Right atrium auricular region (tissue), 2 donors: ENCODE measurements at places on chromosomes 2 and 18. TPM values are rescaled to one million over a fixed set of nuclear protein-coding genes. Genes with fewer than 3 reads are reported as not detected.

- no peak for DNase-seq
- H3K36me3 ChIP-seq, result no peaks in the 10 kb centered on the region
- no peak overlapping the region for H3K27ac ChIP-seq
- no peak overlapping the region for H3K4me3 ChIP-seq
- peaks cover 3% of the 10 kb centered on the region for H3K4me1 ChIP-seq
Measured at GRCh38 chr18:51107082-51107481, 77.1 kb downstream of the SMAD4 start.

DNA sequence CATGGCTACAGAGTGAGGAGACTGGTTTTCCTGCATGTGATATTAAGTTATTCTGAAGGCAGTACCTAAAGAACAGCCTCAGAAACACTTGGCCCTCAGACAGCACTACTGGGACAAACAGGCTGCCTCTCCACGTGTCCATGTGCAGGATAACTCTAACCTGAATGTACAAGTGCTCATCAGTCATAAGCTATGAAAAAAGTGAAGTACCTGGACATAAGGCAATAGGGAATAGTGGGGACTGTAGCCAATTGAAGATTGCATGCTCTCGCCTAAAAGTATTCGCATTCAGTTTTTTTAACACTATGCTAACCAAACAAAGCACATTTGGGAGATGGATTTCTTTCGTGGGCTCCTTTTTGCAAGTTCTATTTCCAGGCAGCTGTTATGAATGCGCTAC, 33.0 kb downstream of the SLC14A1 start:
- H3K4me3 ChIP-seq, result no peak overlapping the region
- H3K4me1 ChIP-seq, result peaks cover 25% of the 10 kb centered on the region
- H3K36me3 ChIP-seq, result no peaks in the 10 kb centered on the region
- H3K27me3 ChIP-seq, result no peaks in the 10 kb centered on the region
- no peak overlapping the region for H3K27ac ChIP-seq
- DNase-seq, result no peak

DNA sequence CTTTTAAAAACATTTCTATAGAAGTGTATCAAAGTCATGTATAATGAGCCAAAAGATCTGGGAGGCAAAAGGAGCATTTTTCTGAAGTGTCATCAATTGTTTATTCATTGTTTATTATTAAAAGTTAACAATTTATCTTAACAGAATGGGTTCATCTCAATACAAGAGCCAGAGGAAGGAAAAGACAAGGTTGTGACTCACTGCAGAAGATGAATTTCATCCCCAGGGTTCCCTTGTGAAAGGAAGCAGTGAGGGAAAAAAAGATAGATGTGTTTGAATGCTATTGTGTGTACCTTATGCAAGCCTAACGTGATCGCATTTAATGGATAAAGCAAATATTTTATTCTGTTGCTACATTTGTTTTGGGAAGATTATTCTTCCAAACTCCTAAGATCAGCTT, 286.3 kb downstream of the PIEZO2 start:
- no peaks in the 10 kb centered on the region for H3K27me3 ChIP-seq
- no peaks in the 10 kb centered on the region for H3K4me1 ChIP-seq

DNA sequence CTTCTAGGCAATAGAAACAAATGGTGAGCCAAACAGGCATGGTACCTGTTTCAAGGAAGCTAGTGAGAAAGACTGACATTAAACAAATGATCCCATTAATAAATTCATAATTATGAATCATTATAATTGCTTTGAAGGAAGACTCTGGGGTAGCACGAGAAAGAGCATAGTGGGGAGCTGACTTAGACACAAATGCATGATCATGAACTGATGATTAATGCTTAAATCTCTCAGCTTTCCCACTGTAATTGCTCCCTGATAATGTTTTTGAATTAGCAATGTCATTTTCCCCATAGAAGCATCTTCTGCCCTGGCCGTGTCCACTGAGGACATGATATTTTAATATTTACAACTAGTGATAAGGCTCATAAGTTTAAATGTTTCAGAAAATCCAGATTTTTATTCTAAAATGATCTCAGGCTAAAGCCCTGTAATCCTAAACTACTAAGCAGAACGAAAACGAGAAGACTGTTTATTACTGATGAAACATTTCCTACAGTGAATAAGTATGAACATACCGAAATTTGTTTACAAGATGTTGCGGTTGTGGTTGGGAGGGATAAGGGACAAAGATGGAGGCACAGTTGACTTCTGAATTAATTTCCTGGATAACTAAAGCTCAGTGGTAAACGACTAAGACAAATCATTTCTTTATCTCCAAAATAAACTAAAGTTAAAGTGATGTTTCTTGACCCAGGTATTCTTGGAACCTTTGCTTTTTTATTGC, 47.3 kb upstream of the TACR1 start:
- no peak for DNase-seq
- H3K36me3 ChIP-seq, result no peaks in the 10 kb centered on the region
- no peak overlapping the region for H3K4me3 ChIP-seq
- H3K4me1 ChIP-seq, result no peaks in the 10 kb centered on the region

GRCh38 chr18:76373297-76373696, 121.7 kb downstream of the ZNF516 start:
- no peak for DNase-seq
- H3K27ac ChIP-seq, result no peak overlapping the region
- no peaks in the 10 kb centered on the region for H3K27me3 ChIP-seq
- H3K36me3 ChIP-seq, result peaks cover 24% of the 10 kb centered on the region
- H3K4me3 ChIP-seq, result no peak overlapping the region

DNA sequence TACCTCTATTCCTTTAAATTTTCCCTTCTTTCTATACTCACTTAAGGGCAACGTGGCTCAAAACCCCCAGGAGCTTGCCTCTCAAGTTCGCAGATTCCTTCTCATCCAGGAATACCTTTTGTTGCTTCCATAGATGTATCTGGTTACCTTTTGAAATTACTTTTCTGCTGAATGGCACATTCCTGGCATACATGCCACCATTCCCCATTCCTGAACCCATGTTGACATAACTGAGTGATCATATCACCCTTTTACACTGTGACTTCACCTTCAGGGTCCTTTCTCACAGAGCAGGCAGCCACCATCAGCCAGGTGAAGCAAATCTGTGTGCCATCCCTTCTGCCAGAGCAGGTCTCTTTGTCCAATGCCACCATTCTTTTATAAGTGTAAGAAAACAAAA, 615.8 kb downstream of the ARHGAP15 start:
- no peaks in the 10 kb centered on the region for H3K27me3 ChIP-seq
- no peak for DNase-seq
- H3K27ac ChIP-seq, result no peak overlapping the region
- H3K4me3 ChIP-seq, result no peak overlapping the region
- H3K36me3 ChIP-seq, result no peaks in the 10 kb centered on the region

- no peak for DNase-seq
- no peak overlapping the region for H3K27ac ChIP-seq
- peaks cover 7% of the 10 kb centered on the region for H3K4me1 ChIP-seq
- H3K4me3 ChIP-seq, result no peak overlapping the region
- no peaks in the 10 kb centered on the region for H3K27me3 ChIP-seq
- H3K36me3 ChIP-seq, result peaks cover 21% of the 10 kb centered on the region
Measured at GRCh38 chr2:71347517-71347916, 15.9 kb downstream of the ZNF638 start.

GRCh38 chr2:191500884-191501560, 176.9 kb upstream of the NABP1 start:
- H3K4me3 ChIP-seq, result no peak overlapping the region
- no peaks in the 10 kb centered on the region for H3K4me1 ChIP-seq

DNA sequence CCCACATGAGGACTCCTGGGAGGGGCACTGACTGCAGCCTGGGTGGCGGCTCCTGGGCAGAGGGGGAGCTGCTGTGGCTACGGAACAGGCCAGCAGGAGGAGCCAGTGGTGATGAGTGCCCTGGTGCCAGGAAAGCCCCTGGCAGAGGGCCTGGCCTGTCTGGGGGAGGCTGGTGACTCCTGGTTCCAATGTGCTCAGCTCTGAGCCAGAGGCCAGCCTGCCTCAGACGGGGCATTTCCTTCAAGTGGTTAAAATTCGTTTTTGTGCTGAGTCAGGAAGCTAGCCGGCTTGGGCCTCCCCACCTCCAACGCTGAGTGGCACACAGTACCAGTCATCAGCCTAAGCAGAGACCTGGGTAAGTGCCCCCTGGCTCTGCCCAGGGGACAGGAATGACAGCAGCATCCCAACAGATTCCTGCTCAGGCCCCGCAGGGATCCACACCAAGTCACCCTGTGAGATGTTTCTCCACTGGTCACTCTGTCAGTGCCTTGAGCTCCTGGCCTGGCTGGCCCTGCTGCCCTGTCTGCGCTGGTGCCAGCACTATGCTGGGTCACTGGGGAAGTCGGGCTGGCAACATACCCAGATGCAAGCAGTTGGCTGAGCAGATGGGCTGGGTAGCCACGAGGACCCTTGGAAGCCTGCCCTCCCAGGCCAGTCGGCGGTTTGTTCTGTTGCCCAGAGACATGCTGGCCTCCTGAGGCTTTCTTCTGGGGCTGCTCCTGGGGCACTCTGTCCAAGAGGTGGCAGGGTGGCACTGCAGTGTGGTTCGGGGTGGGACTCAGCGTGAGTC, 7.1 kb upstream of the KLF11 start:
- H3K36me3 ChIP-seq, result no peaks in the 10 kb centered on the region
- peak overlapping the region; percentile 84 for H3K27ac ChIP-seq
- no peak overlapping the region for H3K4me3 ChIP-seq
- H3K4me1 ChIP-seq, result peaks cover 56% of the 10 kb centered on the region
- no peaks in the 10 kb centered on the region for H3K27me3 ChIP-seq

DNA sequence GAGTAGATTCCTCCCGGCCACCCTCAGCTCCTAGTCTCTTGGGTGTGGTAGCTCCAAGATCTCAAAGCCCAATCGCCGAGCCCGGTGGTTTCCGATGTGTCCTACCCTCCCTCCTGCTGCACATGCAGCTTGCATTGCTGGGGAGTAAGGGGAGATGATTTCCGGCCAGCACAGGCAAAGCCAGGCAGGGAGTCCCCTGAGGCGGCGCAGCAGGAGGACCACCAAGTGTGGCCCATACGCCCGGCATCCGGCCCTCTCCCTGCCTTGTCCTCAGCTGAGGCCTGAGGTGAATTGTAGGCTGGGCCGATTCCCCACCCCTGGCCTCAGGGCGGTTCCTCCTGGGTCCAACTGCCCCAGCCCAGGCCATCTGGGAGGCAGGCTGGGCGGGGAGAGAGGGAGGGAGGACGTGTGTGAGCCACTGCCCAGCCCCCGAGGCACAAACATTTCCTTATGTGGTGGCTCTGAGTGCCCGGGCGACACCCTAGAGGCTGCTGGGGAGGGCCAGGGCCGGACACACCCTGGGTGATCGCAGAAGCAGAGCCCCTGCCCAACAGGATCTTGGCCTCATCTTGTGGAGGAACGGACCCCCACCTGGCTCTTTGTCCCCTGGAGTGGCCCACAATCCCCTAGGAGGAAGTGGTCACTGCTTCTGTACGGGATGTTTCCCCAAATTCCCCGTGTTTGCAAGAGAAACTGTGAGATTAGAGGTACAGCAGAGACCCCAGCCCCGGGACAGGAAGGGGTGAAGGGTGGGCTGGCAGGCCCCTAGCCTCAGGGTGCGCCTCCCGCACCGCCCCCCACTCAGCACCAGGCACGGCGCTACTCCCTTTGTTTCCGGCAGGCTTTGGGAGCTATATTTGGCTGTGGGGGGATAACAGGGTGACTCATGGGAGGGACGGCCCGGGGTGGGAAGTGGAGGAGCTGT, 41.9 kb upstream of the PTMA start:
- no peaks in the 10 kb centered on the region for H3K36me3 ChIP-seq
- peak overlapping the region; percentile 47 for H3K4me3 ChIP-seq
- no peaks in the 10 kb centered on the region for H3K27me3 ChIP-seq
- DNase-seq, result peak; percentile 95

DNA sequence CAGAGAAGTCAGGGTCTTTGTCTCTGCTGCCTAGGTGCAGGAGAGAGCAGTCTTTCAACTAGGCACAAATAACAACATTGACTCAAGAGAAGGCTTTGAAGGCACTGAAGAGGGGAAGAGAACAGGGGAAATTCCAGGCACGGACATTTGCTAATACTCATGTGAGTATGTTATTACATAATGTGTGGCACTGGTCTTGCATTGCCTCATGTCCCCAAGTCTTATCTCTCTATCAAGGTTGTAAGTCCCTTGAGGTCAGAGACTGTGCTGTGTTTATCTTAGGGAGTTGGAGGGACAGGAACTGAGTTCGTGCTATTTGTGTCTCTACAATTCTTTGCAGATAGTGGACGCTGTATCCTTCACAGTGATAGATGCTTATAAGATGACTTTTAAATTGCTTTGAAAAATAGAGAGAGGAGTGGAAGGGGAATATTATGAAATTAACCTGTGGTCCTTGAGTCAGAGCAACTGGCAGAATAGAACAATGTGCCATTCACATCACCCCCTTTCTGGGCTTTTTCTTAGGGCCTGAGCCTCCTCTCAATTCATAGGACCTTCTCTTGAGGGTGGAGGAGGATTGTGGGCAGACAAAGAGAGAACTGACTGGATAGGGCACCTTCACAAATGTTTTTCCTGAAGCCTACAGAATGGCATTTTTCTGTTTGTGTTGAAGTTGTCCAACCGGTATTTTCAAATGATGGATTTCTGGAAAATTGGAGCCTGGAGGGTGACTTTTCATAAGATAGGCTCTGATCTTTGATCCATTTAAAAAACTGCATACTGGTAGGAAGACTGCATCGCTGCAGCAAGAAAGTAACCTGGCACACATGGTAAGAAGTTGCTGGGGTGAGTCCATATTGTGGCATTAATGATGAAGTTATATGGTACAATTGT, 96.6 kb upstream of the CXCR4 start:
- H3K4me3 ChIP-seq, result no peak overlapping the region
- H3K36me3 ChIP-seq, result no peaks in the 10 kb centered on the region
- no peak overlapping the region for H3K27ac ChIP-seq
- H3K27me3 ChIP-seq, result no peaks in the 10 kb centered on the region

- no peaks in the 10 kb centered on the region for H3K27me3 ChIP-seq
- H3K36me3 ChIP-seq, result no peaks in the 10 kb centered on the region
- DNase-seq, result no peak
Measured at GRCh38 chr2:14616342-14616741, 16.2 kb upstream of the LRATD1 start.

DNA sequence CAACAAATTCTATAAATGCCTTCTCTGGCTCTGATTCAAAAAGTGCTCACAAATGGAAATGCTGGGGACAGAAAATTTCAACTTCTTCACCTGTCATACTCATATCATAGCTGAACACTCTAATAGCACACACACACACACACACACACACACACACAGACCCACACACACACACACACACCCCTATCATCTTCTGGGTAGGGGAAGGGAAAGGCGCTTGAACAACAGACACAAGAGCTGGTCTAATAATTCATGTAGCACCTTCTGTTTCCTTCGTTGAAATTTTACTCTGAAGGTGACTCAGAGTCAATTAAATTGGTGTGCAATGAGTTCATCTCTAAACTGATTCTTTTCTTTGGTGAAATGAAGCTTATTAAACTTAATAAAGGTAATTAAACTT, 32.9 kb downstream of the CD28 start:
- no peak overlapping the region for H3K4me3 ChIP-seq
- no peaks in the 10 kb centered on the region for H3K27me3 ChIP-seq
- DNase-seq, result no peak
- no peaks in the 10 kb centered on the region for H3K4me1 ChIP-seq
- H3K36me3 ChIP-seq, result no peaks in the 10 kb centered on the region

GRCh38 chr2:2636813-2637212, 305.7 kb upstream of the MYT1L start:
- H3K27me3 ChIP-seq, result no peaks in the 10 kb centered on the region
- H3K4me1 ChIP-seq, result no peaks in the 10 kb centered on the region
- no peak overlapping the region for H3K27ac ChIP-seq
- no peak overlapping the region for H3K4me3 ChIP-seq
- H3K36me3 ChIP-seq, result no peaks in the 10 kb centered on the region

NETO1 gene
- not detected for total RNA-seq

PRKAG3 gene
- not detected for total RNA-seq

CERS6 gene
- 74.5 TPM for total RNA-seq

HOXD3 gene
- total RNA-seq, result not detected

RNF125 gene
- 1.7 TPM for total RNA-seq

TEKT4 gene
- not detected for total RNA-seq

CELF4 gene
- total RNA-seq, result 0.22 TPM

SCYGR7 gene
- total RNA-seq, result not detected

TMEFF2 gene
- not detected for total RNA-seq

DOK1 gene
- total RNA-seq, result 4.9 TPM

CNTNAP5 gene
- total RNA-seq, result not detected
